ENCODE measurements at places on chromosomes 13 and 19. TPM values are rescaled to one million over a fixed set of nuclear protein-coding genes. Genes with fewer than 3 reads are reported as not detected.
A peak's percentile ranks its signal among the peaks of the same experiment; 100 is the strongest.

DNA sequence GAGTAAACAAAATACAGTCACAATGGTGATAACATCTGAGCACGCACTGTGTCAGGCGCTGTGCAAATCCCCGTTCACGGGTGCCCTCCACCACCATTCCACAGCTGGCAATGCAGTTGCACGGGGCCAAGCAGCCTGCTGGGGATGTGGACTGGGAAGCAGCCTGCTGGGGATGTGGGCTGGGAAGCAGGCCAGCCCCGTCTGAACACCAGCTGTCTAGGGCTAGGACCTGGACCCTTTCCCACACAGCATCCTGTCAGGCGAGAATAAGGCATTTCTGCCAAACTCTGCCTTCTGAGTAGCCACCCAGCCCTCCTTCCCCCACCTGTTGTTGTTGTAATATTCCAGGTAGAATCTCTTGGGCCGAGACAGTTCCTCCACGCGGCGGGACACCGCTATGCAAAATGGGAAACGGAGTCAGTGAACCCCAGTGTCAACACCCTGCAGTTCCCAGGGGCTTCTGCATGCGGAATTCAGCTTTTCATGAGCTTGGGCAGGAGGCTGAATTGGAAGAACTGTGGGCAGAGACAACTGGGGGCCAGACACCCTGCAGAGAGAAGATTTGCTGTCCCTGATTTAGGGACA is 27.8 kb upstream of the MIER2 start:
- peak; percentile 36 for DNase-seq

TTC9B gene
- not detected for total RNA-seq

- DNase-seq: peak; percentile 97
Observed at GRCh38 chr19:13172346-13173138, 22.3 kb downstream of the IER2 start.

DNA sequence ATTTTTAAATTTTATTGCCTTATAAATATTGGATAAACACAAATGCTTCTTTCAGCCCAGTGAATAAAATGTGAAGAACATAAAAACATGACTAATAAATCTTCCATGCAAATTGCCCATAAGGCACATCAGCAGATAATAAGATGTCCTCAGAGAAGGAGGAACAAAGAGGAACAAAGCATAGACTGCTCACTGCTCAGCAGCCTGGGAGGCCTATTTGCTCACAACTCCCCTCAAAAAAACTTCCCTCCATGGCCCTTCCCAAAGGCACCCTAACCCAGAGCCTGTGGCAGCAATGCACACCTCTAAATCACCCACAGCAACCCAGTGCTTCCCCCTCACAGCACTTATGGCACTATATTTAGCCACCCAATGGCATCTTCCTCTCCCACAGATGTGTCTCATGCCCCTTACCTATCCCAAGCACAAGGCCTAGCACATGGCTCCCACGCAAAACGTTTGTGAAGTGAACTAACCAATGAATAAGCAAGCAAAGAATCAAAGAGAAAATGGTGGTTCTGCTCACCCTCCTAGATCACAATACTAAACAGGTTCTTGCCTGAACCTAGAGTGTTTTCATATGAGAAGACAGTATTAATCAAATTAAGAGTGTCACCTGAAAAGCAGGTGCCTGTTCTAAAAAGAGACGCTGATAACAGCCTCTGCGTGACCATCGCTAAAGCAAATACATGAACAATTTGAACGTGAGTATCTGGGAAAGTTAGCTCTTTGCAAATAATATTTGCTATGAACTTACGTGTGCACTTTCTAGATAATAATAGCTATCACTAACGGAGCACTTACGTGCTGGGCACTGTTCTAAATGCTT is 96.9 kb downstream of the TBC1D4 start:
- DNase-seq: no peak

DNA sequence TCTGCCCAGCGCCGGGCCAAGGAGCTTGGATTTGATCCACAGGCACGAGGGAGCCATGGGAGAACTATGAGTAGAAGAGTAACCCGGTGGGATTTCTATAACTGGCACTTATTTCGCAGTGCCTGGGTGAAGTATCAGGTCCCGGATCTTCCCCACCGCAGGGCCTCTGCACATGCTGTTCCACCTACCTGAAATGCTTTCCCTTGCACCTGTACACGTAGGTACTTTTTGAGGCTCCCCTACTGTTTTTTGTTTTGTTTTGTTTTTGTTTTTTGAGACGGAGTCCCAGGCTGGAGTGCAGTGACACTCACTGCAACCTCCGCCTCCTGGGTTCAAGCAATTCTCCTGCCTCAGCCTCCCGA is 402 bp upstream of the KANK3 start:
- DNase-seq: no peak

GRCh38 chr13:20037908-20038307 is 79.4 kb downstream of the ZMYM2 start:
- no peak for DNase-seq

GRCh38 chr13:95212983-95213850 is 88.0 kb downstream of the ABCC4 start:
- DNase-seq: peak; percentile 18
